Tibial nerve (tissue), 4 donors: ENCODE measurements at places on chromosomes 7 and 10. TPM values are rescaled to one million over a fixed set of nuclear protein-coding genes. Genes with fewer than 3 reads are reported as not detected.

The SCART1 gene
- total RNA-seq = 4.8 TPM

The SEMA3E gene
- total RNA-seq = 3.5 TPM

The CUZD1 gene
- total RNA-seq = 1.2 TPM

The MAGI2 gene
- total RNA-seq = 33.6 TPM

The NFE2L3 gene
- 5.7 TPM for total RNA-seq

The HOXA1 gene
- 0.44 TPM for total RNA-seq

The CTTNBP2 gene
- total RNA-seq = 18.6 TPM

The DDC gene
- not detected for total RNA-seq

The GJC3 gene
- 11.7 TPM for total RNA-seq

The ECHDC3 gene
- total RNA-seq = 91.3 TPM

The TMEM225B gene
- total RNA-seq = 1.5 TPM
